ENCODE measurements at places on chromosomes 1 and 21.

- DNase-seq, result no peak
Measured at GRCh38 chr1:207145401-207146058, 41.5 kb downstream of the C4BPA start.

GRCh38 chr1:228807904-228808605 lies 72.8 kb downstream of the RHOU start:
- no peak for DNase-seq

DNA sequence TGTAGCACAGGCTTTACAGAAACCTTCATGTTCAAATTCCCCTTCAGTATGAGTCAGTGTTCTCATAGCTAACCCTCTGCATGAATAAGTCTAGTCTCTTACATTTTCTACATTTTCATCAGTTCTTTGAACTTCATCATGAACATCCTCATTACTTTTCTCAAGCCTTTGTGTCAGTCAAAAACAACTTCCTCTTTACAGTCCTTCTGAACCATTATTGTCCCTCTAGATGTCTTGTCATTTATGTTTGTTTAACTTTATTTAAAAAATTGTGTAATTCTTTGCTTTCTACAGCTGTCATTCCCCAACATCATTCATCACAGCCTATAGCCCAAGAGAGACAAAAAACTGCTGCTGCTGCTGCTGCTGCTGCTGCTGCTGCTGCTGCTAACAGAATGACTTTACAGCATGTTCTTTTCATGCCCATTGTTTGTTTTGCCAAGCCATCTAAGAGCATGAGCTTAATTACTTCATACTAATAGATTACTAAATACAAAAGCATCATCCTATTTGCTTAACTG lies 133.1 kb downstream of the LRRC40 start:
- DNase-seq, result no peak

- DNase-seq, result no peak
Measured at GRCh38 chr1:31535561-31535960, 40.8 kb upstream of the TINAGL1 start.

DNA sequence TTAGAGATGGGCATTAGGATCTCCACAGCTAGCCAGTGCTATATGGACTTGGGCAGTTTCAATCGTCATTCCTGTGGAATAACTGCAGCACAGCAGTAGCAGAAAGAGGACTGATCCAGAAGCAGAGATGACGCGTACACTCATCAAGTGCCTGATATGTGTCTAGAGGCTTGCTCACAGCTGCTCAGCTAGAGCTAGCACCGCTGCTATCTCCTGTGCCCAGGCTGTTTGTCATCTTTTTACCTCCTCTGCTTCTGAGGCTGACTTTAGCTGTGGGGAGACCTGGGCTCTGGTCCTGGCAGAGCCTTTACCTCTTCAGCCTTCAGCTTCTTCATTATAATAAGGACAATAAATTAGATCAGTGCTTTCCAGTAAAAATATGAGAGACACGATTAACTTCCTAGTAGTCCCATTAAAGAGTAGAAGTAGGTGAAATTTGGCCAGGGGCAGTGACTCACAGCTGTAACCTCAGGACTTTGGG lies 5.3 kb downstream of the TENT5C start:
- DNase-seq, result no peak

DNA sequence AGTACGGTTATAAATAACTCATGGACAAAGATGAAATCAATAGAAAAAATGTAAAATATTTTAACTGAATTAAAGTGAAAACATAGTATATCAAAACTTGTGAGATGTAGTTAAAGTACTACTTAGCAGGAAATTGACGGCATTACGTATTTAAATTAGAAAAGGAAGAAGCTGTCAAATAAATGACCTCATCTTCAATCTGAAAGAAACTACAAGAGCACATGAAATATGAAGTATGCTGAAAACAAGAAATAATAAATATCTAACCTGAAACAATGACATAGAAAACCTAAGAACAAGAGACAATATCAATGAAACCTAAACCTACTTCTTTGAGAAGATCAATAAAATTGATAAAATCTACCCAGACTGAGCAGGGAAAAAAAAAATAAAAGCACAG lies 122.2 kb upstream of the PDE4B start:
- no peak for DNase-seq

GRCh38 chr1:201222125-201222524 lies 31.5 kb downstream of the IGFN1 start:
- DNase-seq, result no peak

- peak; percentile 51 for DNase-seq
Measured at GRCh38 chr1:2311184-2312032, 79.9 kb downstream of the MORN1 start.
